ENCODE measurements at places on chromosomes 3 and 15.

GRCh38 chr3:50278880-50279224 lies at the start of gene LSMEM2:
Gene LSMEM2 (plus strand): TSS chr3:50279087. CDS start chr3:50279114, 27 bp downstream.
- DNase-seq, result no peak

DNA sequence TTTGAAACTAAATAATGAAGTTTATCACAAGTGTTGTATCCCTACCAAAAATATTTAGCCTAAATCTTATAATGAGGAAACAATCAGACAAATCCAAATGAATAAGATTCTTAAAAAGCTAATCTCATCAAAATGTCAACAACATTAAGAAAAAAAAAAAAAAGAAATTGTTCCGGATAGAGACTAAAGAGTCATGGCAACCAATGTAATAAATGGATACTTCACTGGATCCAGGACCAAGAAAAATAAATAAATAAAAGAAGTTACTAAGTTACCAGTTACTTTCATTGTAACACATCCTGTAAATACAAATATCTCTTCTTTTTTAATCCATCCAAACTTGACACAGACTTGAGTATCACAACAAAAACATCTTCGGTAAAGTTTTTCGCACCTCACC lies 607 bp downstream of the MRPL47 start:
- DNase-seq, result no peak

GRCh38 chr3:104291878-104292277 lies 1074.8 kb upstream of the ALCAM start:
- no peak for DNase-seq

DNA sequence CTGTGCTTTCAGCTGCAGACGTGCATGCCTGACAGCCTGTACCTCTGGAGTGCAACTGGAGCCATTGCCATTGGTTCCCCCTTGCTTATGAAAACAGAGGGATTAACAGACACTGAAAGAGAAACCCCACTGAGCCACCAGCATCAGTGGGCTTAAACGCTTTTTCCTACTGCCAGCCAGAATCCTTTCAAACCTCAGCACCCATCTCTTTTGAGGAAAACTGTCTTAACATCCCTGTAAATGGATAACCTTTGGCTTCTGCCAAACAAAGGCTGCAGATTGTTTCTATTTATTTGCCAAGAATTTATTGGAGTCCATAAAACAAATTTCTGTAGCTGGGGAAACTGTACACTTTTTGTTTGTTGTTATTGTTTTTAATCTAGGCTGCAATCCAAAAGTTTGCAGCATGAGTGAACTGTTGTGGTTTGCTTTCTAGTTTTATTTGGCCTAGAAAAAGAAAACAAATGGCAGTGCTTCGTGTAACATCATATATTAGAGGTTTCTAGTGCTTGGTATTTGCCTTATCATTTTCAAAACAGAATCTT lies 369.2 kb upstream of the IL12A start:
- DNase-seq, result no peak

GRCh38 chr3:40655551-40655950 lies 130.8 kb downstream of the ZNF621 start:
- no peak for DNase-seq

DNA sequence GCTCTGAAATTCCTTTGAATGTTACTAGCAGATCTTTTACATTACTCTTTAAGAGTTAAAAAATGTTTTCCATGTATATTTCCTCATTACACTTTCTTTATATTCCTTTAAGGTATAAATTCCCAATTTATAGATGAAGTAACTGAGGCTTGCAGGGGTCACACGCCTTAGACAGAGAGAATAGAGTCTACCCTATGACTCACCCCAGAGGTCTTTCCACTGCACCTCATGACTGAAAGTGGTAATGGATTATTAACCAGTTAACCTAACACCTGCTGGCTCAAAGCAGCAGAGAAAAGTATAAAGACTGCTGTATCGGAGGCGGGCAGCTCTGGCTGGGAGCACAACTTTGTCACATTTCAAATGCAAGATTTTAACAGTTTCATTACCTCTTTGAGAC lies 37.7 kb downstream of the LDHAL6B start:
- no peak for DNase-seq

DNA sequence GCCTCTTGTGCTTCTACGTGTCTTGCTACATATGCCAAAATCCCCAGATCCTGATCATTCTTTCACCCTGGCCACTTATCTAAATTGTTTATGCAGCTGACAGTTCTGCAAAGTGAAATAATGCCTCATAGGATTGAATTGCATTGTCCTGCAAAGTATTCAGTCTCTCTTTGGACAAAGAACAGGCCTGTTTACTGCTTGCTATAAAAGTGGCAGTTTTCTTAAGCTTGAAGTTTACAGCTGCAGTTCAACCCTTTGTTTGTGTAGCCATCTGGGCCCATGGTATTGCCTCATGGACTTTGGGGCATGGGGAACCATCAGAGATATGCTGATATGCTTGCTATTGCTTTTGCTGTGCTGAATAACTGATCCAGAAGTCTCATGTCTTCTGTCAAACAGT lies 523.2 kb downstream of the OTOL1 start:
- DNase-seq, result no peak
